ENCODE measurements at places on chromosomes 4 and X. TPM values are rescaled to one million over a fixed set of nuclear protein-coding genes. Genes with fewer than 3 reads are reported as not detected.
A peak's percentile ranks its signal among the peaks of the same experiment; 100 is the strongest.

NALF2 gene
- 2.1 TPM for total RNA-seq

MCF2 gene
- total RNA-seq: 0.32 TPM

IL1RAPL2 gene
- 0.51 TPM for total RNA-seq

RBM47 gene
- total RNA-seq: 302 TPM

DNA sequence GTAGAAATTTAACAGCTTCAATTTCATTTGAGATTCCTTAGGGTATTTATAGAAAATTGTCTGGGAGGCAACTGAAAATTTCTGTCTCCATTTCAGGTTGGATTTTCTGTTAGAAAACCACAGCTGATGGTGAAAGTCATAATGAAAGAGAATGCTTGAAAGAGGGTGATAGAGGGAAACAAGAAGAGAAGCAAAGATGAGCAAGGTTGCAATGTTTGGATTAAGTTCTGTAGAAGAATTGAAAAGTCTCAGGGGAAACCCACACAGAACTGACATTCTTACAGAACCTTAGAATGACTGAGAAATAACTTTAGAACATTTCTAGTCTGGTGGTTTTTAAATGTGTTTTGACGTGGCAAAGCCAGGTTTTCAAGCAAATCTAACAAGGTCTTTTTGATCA lies 14.7 kb downstream of the GBA3 start:
- no peak for DNase-seq

DNA sequence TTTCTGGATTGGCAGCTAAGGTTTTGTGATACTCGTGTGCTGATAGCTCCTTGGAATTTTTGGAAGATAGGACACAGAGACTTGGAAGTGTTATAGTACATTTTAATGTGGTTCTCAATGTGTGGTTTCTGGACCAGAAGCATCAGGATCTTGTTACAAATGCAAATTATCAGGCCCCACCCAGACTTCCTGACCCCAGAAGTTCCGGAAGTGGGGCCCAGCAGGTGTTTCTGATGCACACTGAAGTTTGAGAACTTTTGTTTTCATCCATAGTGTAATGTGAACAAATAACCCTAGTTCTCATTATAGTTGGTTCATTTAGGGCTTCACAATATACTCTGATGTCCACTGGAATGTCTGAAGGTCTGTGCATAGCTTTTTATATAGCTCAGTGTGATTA lies 49.6 kb downstream of the LAMP2 start:
- no peak for DNase-seq

GRCh38 chr4:74283614-74284013 lies 24.7 kb upstream of the EPGN start:
- DNase-seq: peak; percentile 26

- DNase-seq: no peak
Observed at GRCh38 chr4:147984065-147984777, 252.3 kb downstream of the ARHGAP10 start.

DNA sequence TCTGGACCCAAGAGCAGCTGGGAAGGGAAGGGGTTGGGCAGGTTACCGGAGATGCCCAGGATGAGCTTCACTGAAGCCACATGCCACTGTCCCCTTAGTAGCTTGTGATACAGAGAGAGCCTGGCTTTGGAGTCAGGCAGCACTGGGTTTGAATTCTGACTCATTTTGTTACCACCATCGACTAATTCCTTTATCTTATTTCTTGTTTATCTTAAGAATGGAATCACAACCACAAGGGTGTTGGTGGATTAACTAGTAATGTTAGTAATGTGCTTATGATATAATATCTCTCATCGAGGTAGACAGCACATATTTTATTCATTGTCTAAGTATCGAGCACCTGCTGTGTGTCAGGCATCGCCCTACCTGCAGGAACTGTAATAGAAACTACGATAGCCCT lies 17.7 kb upstream of the STX18 start:
- no peak for DNase-seq
